ENCODE measurements at places on chromosomes 7 and 10. TPM values are rescaled to one million over a fixed set of nuclear protein-coding genes. Genes with fewer than 3 reads are reported as not detected.

The LRRC4 gene
- 2.7 TPM for total RNA-seq

GRCh38 chr10:50857579-50857978, 27.8 kb downstream of the A1CF start:
- H3K27me3 ChIP-seq: no peaks in the 10 kb centered on the region
- H3K4me3 ChIP-seq: no peak overlapping the region
- peaks cover 55% of the 10 kb centered on the region for H3K4me1 ChIP-seq
- DNase-seq: no peak

The VWDE gene
- 0.05 TPM for total RNA-seq

The BHLHA15 gene
- total RNA-seq: 28.9 TPM

The ZPBP gene
- total RNA-seq: 0.17 TPM

The AQP1 gene
- 76.3 TPM for total RNA-seq

DNA sequence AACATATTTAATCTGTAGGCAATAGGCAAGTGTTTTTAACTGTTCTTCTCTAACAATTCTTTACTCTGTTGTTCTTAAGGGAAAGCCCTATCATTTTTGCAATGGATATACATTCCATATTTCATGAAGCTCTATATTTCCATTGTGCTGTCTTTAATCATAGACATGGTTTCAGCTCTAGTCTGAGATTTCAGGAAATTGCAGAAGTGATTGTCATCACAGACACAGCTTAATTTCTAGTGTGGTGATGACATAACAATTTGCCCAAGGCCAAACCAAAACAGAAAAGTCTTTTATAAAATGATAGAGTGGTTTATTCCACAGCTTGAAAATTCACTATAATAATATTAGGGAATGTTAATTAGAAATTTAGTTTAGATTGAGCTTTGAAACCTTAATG, 494.1 kb upstream of the SEMA3A start:
- no peaks in the 10 kb centered on the region for H3K36me3 ChIP-seq
- H3K27me3 ChIP-seq: no peaks in the 10 kb centered on the region
- no peak overlapping the region for H3K4me3 ChIP-seq
- no peak for DNase-seq
- no peaks in the 10 kb centered on the region for H3K4me1 ChIP-seq

The ZNF503 gene
- total RNA-seq: 1.6 TPM

- no peaks in the 10 kb centered on the region for H3K36me3 ChIP-seq
- H3K4me3 ChIP-seq: no peak overlapping the region
- no peak overlapping the region for H3K27ac ChIP-seq
- no peaks in the 10 kb centered on the region for H3K27me3 ChIP-seq
- no peaks in the 10 kb centered on the region for H3K4me1 ChIP-seq
These were observed 173.9 kb downstream of the ZNF438 start for GRCh38 chr10:30857803-30858202.
